ENCODE measurements at places on chromosomes 2 and 18.

GRCh38 chr2:179057737-179058136 is 7.8 kb upstream of the CCDC141 start:
- DNase-seq: no peak

DNA sequence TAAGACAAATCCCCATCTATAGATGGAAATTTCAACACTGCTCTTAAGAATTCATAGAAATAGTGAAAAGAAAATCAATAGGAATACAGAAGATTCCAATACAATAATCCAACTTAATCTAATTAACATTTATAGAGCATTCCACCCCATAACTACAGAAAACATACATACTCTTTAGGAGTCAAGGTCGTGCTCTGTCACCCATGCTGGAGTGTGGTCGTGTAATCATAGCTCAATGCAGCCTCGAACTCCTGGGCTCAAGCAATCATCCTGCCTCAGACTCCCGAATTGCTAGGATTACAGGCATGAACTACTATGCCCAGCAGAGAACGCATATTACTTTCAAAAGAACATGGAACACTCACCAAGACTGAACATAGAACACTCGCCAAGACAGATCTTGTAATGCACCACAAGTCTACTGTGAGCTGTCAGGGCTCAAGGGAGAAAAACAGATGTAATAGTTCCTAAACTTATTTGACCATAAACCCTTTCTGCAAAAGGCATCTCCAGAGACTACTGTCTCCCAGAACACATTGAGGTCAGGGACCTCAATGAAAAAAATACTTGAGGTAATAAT is 14.1 kb downstream of the MEMO1 start:
- no peak for DNase-seq

GRCh38 chr2:168465594-168465993 is 9.5 kb downstream of the CERS6 start:
- no peak for DNase-seq

DNA sequence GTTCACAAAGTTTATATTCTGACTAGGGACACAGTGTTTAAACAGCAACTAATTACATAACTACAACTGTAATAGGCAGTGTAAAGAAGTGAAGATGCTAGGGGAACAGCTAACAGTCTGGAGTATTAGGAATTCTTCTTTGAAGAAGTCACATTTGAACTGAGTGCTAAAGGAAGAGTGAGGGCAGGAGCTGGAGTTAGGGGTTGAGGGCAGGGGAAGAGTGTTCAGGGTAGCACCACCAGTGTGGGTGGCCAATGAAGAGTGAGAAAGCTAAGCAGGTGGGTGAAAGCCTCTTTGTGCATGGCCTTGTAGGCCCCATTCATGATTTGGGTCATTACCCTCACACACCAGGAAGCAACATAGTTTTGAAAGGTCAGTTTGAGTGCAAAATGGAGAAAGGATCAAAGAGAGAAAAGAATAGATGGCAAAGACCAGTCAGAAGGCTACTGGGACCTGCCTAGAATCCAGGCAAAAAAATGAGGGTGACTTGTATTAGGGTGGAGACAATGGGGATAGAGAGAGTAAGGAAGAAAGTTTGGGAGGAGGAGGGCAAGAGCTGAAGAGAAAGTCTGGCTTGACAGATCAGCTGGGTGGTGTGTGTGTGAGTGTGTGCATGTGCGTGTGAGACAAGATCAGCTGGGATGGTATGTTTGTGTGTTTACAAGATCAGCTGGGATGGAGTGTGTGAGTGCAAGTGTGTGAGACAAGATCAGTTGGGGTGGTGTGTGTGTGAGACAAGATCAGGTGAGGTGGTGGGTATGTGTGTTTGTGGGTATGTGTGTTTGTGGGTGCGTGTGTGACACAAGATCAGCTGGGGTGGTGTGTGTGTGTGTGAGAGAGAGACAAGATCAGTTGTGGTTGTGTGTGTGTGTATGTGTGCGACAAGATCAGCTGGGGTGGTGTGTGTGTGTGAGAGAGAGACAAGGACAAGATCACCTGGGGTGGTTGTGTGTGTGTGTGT is 43.6 kb upstream of the AGPS start:
- DNase-seq: no peak

- DNase-seq: peak; percentile 39
Measured at GRCh38 chr2:46471-47345, at the start of gene FAM110C. FAM110C (minus strand) TSS chr2:46505; CDS start chr2:46385, 120 bp downstream.

DNA sequence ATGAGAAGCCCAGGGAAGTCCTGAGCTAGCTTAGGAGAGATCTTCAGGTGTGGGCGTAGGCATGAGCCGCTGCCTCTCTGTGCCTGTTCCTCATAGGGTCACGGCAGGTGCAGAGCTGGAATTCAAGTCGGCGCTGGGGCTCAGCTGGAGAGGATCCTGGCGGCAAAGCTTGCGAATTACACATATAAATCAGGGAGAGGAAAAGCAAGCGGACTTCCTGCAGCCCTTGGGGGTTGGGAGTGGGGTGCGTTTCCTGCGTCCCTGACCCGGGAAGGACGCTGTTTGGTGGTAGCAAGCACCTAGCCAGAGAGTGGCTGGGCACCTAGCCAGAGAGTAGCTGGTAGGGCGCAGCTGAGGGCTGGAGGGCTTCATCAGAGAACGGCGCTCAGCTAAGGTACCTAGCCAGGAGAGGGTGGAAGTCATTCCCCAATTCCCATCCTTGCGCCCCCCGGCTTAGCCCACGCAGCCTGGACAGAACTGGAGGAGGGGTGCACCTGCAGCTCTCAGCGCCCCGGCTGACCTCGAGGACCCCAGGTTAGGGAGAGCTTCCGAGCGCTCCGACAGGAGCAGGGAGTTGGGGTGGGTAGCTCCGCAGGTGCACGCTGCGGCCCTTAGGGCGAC is 459 bp upstream of the EFR3B start:
- DNase-seq: no peak

DNA sequence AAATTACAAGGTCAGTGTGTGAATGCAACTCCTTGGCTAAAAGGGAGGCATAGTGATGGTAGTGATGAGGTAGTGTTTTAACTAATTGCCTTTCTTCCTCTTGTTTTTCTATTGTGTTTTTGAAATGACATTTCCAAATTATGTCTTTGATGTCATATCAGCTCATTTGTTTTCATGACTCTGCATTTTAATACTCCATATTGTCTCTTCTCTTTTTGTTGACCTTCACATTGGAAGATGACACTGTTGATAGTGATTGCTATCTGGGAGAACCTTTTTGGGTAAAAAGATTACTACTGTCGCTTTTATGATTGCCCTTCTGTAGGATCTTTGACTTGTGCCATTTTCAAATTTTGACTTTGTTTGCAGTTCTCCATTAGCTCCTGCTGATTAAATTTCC is 3.0 kb downstream of the GIGYF2 start:
- DNase-seq: no peak

DNA sequence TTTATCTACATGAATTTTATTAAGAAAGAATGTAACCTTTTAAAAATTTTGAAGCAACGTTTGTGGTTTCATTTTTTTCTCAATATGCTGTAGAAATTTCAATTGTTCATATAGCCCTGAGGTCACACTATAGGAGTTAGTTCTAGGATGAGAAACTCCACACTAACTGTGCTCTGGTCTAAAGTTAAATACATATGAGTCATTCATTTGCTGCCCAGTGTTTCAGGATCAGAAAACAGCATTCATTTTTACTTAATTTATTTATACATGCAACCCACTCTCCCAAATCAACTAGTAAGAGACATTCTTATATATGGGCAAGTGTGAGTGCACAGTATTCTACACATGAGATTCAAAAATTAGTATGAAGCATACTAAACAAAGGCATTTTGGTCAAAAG is 137.9 kb downstream of the DOCK10 start:
- DNase-seq: no peak

DNA sequence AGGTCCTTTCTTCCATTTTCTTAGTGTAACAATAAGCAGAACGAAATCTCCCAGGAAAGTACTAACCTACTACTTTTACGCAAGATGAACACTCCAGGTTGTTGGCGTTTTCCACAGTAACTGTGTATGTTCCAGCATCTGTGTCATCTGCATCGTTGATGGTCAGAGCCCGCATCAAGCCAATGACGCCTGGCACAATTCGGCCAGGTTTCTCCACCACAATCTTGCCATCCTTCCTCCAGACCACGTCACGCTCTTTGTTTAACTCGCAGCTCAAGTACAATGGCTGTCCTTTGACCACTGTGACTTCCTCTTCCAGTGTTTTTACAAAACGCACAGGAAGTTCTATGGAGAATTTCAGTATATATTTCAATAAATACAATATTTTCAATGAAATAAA is 155.6 kb downstream of the PLEKHA3 start:
- no peak for DNase-seq

GRCh38 chr2:227579791-227580190 is 18.9 kb upstream of the SCYGR2 start:
- DNase-seq: no peak

DNA sequence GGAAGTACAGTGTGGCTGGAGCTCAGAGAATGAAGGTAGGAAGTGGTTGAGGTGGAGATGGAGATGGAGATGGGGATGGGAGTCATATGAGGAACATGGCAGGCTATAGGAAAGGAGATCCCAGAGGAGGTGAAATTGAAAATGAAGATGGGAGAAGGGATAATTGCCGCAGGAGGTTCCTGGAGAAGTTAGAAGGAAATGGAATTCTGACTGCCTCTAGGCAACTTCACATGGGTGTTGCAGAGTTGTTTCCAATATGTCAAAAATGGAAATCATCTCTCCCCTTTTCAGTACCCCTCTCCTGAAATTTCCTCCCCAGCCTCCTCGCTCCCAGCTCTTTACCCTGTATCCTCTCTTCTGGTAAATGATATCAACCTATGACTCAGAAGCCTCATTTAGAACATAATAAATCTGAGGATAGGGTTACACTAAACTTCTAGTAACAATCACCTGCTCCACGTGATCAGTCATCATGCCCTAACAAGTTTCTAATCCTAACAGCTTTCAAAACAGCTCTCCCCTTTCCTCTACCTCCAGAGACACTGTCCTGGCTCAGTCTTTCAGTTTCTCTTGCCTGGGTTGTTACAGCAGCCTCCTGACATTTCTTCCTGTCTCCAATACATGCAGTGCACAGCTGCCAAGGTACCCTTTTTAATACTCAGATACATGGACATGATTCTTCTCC is 201.9 kb upstream of the RBMS1 start:
- DNase-seq: no peak

- no peak for DNase-seq
Measured at GRCh38 chr2:195458936-195459335, 198.1 kb upstream of the SLC39A10 start.

GRCh38 chr2:168286535-168286934 is 39.1 kb upstream of the STK39 start:
- DNase-seq: no peak

GRCh38 chr2:53217250-53217649 is 550.4 kb upstream of the CHAC2 start:
- no peak for DNase-seq
